ENCODE measurements at places on chromosomes 2 and 18.
A peak's percentile ranks its signal among the peaks of the same experiment; 100 is the strongest.

DNA sequence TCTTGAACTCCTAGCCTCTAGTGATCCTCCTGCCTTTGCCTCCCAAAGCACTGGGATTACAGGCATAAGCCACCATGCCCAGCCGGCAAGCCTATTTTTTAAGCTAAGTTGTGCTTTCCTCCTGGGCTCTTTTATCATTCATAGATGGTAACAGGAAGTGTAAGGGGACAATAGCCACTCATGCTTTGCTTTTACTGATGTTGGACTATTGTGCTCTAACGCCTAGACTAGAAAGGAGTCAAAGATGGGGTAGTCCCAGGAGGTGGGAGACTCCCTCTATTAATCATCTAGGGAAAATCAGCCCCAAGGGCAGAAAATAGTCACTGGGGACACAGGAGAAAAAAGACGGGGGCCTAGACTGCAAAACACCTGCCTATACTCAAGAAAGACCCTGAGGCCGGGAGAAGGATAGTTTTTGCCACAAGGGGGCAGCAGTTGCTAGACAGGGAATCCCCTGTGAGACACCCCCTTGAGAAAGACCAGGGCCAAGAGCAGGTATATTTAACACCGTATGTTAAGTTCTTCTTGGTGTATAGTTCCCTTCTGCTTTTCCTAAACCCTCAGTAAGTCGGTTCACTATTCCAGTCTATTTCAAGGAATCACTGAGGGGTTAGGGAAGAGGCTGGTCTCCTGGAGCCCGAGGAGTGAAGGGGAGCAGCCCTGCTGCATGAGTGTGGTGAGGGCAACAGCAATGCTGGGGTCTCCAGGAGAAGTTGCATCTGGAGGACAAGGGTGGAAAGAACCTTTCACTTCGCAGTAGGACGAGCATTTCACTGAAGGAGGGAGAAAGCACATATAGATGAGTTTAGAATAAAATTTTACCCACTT lies 2.1 kb upstream of the CXCR1 start:
- DNase-seq: no peak

DNA sequence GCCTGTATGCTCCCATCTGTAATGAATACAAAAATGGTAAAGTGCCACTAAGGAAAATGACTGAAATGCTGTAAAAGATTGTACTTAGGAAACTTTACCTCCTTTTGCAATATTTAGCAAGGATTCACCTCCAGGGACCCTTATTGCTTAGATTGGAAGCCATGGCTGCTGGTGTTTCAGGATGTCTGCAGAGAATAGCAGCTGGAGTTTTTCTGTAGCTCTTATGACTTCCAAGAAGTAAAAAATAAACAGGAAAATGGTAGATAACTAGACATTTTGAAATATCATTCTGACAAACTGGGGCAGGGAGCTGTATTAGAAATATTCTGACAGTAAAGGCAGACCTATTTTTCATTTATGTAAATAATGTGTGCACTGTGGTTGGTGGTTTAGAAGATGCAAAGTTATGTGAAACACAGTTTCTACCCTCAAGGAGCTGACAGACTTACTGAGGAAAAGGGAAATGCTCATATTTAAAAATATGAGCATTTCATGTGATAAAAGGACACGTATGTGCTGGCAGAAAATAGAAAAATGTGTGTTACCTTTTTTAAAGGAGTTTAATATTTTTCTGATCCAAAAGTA lies 224.9 kb upstream of the BOD1L2 start:
- DNase-seq: no peak

DNA sequence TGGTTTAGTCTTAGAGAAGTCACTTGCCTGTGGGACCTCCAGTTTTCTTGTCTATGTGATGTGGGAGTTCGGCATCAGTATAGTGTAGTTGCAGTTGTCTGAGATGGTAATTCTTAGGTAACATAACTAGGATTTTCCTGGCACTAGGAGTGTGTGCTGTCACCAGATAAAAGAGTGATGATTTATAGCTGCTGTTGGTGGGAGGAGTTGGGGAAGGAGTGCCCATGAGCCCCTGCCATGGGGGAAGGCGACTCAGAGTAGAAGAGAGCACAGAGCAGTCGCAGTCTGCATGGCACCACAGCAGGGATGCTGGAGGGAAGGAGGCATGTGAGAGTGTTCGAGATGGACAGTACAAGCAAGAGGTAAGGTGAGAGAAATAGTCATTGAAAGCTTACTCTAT lies 38.7 kb downstream of the ATP9B start:
- DNase-seq: no peak

- no peak for DNase-seq
Observed at GRCh38 chr2:84897773-84898172, 7.7 kb upstream of the TMSB10 start.

DNA sequence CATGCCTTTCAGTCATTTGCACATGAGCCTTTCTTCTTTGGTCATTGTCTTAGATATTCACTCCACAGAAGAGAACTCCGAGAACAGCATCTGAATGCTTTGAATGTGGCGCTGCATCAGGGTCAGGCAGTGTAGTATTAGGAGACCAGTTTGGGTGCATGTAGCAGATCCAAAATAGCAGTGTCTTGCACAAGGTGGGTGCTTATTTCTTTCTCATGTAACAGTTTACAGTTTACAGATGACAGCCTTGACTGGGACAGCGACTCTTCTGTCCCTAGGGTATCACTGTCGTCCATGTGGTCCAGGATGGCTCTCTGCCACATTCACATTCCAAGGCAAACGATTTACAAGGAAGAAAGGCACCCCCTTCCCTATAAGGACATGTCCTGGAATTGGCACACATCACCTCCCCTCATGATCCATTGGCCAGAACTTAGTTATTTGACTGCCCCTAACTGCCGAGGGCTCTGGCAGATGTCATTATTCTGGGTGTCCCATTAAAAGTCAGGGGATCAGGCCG lies 101.0 kb downstream of the STPG4 start:
- DNase-seq: no peak

DNA sequence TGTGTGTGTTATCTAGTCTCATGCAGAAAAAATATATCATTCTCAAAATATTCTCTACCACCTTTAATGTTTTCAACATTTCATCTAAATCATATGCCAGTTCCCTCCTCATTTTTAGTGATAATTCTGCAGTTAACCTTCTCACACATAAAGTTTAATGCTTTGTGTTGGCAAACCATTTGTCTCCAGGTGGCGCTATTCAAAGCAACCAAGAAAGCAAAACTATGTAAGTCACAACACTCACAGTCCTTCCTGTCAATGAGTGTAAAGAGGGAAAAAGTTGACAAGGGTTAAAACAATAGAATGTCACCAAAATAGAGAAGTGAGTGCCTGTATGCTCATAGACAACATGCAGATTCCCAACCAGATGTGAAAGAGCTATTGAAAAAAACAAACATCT lies 961.6 kb upstream of the LRRTM1 start:
- DNase-seq: no peak

DNA sequence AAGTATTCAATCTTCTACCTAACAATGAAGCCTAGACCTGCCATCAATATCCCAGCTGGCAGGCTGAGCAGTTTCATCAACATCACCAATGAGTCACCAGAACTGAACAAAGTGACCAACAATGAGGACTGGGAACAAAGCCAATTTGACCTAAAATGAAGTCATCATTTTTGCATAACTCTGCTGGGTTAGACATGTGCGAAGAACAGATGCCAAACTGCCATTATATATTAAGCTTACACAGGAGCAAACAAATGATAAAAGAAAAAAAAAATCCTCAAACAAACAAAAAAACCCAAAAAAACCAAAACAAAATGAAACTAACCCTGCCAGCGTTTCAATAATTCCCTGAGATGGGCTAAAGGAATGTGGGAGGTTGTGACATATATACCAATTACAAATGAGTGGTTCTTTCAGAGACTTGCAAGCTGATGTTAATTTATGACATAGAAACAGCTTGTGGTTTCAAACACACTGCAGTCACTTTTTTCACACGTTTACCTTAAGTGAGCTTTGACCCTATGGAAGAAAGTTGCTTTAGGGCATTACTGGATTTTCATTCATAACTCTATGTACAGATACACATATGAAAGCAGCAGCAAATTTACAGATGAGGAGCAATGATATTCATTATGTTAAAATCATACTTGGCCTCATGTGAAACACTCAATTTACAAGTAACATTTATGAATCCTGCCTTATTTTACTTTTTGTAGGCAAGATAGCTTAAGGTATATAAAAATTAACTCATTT lies 56.9 kb upstream of the CCDC141 start:
- peak; percentile 54 for DNase-seq

- DNase-seq: no peak
Observed at GRCh38 chr2:86068136-86068588, 37.5 kb downstream of the POLR1A start.

GRCh38 chr18:63137999-63138435 lies 181.6 kb downstream of the BCL2 start:
- no peak for DNase-seq

- DNase-seq: no peak
Observed at GRCh38 chr2:176155356-176156044, 1.6 kb upstream of the HOXD3 start.

DNA sequence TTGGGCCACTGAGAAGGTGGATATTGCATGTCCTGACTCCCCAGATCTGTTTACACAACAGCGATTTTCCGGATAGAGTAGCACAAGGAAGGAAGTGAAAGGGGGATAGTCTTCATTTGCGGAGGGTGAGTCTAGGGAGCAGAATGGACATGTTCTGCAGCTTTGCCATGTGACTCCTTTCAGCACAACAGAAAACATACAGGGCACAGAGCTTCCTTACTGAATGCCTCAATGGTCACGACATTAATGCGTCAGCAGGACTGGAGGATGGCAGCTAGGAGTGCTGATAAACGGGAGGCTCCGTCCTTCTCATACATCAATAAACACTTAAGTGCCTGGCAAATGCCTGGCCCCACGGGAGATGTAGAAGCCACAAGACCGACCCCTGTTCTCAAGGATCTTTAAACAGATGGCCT lies 163.0 kb downstream of the FAM210A start:
- DNase-seq: no peak

GRCh38 chr2:200786423-200786822 lies 25.3 kb upstream of the BZW1 start:
- DNase-seq: peak; percentile 38

- no peak for DNase-seq
Observed at GRCh38 chr2:109143214-109144187, 14.5 kb downstream of the SH3RF3 start.

GRCh38 chr2:38658613-38659012 lies 7.3 kb upstream of the GALM start:
- no peak for DNase-seq

- DNase-seq: no peak
Observed at GRCh38 chr2:239732666-239733010, 292.5 kb downstream of the NDUFA10 start.

DNA sequence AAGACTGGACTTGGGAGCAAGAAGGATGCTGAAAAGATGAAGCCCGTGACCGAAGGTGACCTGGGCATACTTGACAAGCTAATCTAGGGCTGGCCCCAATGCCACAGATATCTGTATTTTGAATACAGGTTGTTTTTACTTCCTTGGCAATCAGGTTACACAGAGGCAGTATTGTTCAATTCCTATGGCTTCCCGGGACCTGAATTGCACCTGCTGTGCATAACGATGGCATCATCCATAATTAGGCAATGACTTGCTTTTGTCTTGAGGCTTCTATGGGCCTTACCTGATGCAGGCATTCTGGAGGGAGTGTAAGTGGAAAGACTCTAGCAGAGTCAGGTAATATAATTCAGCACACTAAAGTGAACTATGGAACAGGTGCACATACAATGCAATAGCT lies 60.6 kb upstream of the CUL3 start:
- DNase-seq: no peak

- no peak for DNase-seq
Observed at GRCh38 chr2:33209976-33210375, 263.2 kb downstream of the LTBP1 start.

- DNase-seq: no peak
Observed at GRCh38 chr18:69447886-69448285, 47.2 kb downstream of the DOK6 start.

GRCh38 chr2:3131636-3132326 lies 245.8 kb downstream of the EIPR1 start:
- DNase-seq: no peak

DNA sequence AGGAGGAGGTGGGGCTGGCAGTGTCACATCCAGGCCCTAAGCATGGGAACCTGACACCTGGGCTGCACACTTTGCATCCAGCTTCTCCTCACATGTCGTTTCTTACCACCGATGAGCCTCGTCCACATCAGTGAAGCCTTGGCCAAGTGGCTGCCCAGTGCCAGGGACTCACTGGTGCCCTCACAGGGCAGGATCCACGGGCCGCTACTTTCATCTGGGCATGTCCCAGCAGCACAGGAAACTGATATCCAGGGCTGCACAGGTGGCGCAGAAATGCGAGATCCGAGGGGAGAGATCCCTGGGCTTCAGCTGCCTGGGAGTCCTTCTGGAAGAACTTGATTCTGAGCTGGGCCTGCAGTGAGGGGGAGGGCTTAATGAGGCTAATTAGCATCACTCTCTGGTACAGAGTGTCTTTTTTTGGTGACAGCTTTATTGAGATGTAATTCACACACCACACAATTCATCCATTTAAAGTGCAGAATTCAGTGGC lies 291.6 kb upstream of the HDAC4 start:
- DNase-seq: no peak

DNA sequence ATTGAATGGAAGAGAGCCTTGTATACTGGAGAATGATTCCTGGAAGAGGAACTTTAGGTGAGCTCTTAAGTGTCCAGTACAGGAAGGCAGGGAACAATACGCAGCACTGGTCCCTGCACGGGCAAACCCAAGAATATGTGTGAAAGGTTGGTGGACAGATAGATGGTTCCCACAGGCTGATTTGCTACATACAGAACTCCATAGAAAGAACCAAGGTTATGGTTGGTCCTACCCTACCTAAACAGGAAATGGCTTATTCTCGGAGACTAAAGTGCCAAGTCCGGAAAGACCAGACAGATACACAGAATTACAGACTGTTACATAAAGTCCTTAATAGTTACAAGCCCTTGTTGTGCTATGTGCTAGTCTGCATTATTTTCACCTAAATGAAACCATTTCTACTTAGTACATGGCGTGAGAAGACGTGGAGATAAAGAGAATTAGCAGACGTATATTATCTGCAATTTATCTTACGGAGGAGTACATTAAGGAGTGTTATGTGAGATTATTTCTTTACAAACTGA lies 1.2 kb downstream of the REV1 start:
- no peak for DNase-seq

DNA sequence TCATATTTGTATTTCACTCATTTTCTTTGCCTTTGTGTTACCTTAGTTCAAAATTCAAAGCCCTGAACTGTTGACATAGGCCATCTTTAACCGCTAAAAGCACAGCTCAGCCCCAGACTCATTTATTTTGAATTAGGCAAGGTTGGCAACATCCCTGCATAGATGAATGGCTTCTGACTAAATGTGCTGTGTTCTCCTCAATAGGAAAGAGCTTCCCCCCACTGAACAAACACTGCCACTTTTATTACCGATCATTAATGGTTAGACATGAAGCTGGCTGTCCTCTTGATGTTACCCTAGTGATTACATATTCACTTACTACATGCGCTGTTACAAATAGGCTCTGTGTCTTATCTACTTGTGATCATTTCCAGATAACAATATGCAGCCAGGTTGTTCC lies 170.7 kb downstream of the ADCYAP1 start:
- peak; percentile 36 for DNase-seq
